ENCODE measurements at places on chromosomes 1 and 21.

- DNase-seq: no peak
Measured at GRCh38 chr21:20618878-20619277, 379.3 kb upstream of the NCAM2 start.

DNA sequence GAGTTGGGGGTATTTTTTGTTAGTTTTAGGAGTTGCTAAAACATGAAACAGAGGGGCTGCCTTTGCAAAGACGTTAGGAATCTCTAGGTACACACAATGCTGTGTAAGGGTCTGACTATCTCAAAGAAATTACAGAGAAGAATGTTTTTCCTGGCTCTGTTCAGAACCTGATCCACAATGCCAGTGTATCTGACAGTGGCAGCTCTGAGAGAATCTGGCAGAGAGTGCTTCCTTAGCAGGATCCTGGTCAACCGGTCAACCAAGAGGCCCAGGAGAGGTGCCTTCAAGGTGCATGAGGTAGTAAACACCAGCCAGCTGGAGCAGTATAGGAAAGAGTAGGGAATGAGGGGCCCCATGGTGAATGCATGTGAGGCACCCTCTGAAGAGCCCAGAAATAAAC, 40.9 kb upstream of the RGS1 start:
- DNase-seq: no peak

DNA sequence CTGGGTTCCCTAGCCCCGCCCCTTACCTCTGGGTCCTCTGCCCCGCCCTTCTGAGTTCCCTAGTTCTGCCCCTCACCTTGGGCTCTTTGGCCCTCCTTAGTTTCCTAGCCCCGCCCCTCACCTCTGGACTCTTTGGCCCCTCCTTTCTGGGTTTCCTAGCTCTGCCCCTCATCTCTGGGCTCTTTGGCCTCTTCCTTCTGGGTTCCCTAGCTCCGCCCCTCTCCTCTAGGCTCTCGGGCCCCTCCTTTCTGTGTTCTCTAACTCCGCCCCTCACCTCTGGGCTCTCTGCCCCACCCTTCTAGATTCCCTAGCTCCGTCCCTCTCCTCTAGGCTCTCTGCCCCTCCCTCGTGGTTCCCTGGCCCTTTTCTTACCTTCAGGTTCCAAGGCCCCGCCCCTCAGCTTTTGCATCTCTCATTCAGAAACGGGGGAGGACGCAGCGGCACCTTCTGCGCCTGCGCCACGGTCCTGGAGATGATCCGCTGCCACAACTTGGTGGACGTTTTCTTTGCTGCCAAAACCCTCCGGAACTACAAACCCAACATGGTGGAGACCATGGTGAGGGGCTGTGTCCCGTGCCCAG, 88.5 kb downstream of the PTPRU start:
- no peak for DNase-seq

GRCh38 chr1:14777516-14778506, 179.3 kb downstream of the KAZN start:
- DNase-seq: no peak

DNA sequence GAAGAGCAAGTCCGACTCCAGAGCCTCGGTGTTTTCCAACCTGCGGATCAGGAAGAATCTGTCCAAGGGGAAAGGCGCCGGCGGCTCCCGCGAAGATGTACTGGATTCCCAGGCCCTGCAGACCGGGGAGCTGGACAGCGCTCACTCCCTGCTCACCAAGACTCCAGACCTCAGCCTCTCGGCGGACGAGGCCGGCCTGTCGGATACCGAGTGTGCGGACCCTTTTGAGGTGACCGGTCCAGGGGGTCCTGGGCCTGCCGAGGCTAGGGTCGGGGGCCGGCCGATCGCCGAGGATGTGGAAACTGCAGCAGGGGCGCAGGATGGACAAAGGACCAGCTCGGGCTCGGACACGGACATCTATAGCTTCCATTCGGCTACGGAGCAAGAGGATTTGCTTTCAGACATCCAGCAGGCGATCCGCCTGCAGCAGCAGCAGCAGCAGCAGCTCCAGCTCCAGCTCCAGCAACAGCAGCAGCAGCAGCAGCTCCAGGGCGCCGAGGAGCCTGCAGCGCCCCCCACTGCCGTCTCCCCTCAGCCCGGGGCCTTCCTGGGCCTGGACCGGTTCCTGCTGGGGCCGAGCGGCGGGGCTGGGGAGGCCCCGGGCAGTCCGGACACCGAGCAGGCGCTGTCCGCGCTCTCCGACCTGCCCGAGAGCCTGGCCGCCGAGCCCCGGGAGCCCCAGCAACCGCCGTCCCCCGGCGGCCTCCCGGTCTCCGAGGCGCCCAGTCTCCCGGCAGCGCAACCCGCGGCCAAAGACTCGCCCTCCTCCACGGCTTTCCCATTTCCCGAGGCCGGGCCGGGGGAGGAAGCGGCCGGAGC, 827 bp downstream of the FMN2 start:
- DNase-seq: no peak

GRCh38 chr1:30044656-30045144, 678.7 kb downstream of the MATN1 start:
- no peak for DNase-seq

DNA sequence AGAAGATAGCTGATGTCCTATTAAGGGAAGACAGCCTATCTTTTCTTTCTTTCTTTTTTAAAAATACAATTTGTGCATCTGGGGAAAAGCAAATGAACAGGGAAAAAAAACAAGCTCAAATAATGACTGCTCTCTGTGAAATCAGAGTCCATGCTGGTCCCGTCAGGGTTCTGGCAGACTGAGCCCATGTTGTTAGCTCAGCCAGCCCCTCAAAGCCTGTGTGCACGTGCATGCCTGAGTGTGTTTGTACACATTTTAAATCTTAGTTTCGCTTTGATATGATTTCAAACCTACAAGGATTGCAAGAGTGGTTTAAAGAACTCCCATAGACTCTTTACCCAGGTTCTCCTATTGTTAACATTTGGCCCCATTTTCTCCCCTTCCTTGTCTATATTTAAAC, 231.8 kb upstream of the GREM2 start:
- DNase-seq: no peak

- DNase-seq: no peak
Measured at GRCh38 chr1:50048791-50049190, 25.0 kb upstream of the AGBL4 start.

- no peak for DNase-seq
Measured at GRCh38 chr1:152043870-152044269, 7.1 kb upstream of the S100A11 start.
